ENCODE measurements at places on chromosomes 16 and 17. TPM values are rescaled to one million over a fixed set of nuclear protein-coding genes. Genes with fewer than 3 reads are reported as not detected.

The FZD2 gene
- 0.53 TPM for total RNA-seq

The HS3ST3A1 gene
- 1.2 TPM for total RNA-seq

The KRT39 gene
- not detected for total RNA-seq

The MPV17L gene
- 0.09 TPM for total RNA-seq

The RNF43 gene
- 20.5 TPM for total RNA-seq

The ZPBP2 gene
- not detected for total RNA-seq

The HBQ1 gene
- total RNA-seq, result 0.62 TPM

The GFAP gene
- total RNA-seq, result 0.34 TPM

The SMPD3 gene
- 0.07 TPM for total RNA-seq

The OTOP2 gene
- total RNA-seq, result not detected

The HP gene
- not detected for total RNA-seq

The CYBA gene
- 233 TPM for total RNA-seq

The VPS35 gene
- 90.5 TPM for total RNA-seq

The SEPTIN12 gene
- not detected for total RNA-seq

The NPIPA7 gene
- 6.1 TPM for total RNA-seq

Data from activated T-helper 2 cell treated with anti-CD3 and anti-CD28 coated beads, Interferon-gamma antibody, Interleukin-2, Interleukin-4, amounts not matched to agents 10 μg/mL and 5 μg/mL and 100 μg/mL, durations not matched to agents 14 hours and 24 hours and 36 hours (primary cell).